ENCODE measurements at places on chromosomes 13 and 19.

GRCh38 chr13:113905942-113906341, 42.1 kb upstream of the GAS6 start:
- DNase-seq: no peak

- no peak for DNase-seq
Measured at GRCh38 chr13:62706048-62706447, 1290.4 kb upstream of the PCDH20 start.

DNA sequence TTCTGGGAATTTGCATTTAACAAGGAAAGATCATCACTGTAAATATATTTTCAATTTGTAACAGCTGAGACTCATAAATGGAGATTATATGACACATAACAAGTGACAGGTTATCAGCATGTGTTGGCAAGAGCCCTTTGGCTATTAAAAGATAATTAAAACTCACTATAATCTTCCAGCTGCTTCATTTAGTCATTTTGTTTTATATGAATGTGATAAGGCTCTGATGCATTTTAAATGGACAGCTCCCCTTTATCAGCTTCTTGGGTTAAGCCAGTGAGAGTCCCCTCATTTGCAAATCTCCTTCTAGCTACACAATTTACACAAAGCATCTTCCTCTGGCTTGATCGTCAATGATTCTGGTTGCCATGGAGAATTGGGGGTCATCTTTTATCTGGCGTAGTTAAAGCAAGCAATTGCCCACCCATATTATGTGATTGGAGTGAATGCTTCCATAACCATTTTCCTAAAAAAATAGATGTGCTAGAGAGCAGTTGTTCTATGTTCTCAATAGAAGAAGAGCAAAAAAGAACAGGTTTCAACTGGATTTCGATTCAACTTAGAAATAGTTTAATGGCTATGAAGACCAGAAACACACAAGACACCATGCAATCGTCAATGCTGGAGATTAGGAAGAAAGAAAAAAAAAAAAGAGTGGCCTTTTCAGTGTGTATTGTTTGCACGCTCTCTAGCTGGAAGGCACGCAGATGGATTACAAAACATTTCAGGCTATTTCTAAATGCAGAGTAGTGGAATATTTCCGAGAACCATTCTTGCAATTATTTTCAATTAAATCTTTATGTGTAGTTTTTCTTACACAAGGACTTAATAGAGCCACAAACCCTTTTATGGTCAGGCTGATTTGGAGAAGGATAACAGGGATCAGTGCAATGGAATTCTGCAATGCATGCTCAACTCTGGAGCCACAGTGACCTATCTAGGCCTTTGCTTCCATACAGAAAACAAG, 27.4 kb downstream of the STARD13 start:
- DNase-seq: no peak

DNA sequence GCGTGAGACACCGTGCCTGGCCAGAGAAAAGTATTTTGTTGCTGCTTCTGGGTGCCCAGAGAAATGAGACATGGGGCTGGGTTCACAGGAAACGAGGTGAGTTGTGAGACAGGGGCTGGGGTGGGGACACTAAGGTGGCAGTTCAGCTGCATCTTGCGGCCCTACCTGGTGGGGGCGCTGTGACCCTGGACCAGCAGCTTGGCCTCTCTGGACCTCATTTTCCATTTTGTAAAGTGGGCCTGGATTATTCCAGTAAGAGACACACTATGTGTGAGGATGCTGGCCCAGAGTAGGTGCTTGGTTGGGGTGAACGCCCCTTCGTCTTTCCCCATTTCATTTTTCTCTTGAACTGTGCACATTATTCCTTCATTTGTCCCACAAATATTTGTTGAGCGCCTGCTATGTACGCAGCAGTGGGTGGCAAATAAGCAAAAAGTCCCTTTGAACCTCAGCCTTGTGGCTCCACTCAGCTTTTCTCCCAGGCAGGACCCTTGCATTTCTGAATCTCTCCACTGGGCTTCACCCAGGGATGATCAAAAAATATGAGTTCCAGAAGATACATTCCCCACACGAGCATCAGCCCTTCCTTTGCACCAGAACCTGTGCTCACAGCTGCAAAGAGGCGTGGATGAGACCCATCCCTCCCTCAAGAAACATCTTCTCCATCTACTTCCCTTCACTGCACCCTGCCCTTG, 26.6 kb upstream of the OR10H1 start:
- no peak for DNase-seq

DNA sequence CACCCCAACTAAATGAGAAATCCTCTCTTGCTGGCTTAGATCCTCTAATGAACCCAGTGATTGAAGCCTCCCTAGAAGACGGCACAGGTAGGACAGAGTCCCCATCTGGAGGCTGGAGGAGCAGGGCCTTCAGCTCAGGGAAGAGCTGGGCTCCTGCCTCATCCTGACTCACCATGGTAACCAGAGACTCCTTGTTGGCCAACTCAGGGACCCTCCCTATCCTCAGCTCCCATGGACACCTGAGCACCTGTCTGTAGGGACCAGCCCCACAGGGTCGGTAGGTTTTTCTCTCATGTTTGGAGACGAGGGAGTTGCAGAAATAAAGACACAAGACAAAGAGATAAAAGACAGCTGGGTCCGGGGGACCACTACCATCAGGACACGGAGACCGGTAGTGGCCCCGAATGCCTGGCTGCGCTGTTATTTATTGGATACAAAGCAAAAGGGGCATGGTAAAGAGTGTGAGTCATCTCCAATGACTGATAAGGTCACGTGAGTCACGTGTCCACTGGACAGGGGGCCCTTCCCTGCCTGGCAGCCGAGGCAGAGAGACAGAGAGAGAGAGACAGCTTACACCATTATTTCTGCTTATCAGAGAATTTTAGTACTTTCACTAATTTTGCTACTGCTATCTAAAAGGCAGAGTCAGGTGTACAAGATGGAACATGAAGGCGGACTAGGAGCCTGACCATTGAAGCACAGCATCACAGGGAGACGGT, 26.6 kb downstream of the SIGLEC7 start:
- no peak for DNase-seq

- no peak for DNase-seq
Measured at GRCh38 chr13:21688056-21688455, 17.2 kb downstream of the FGF9 start.

DNA sequence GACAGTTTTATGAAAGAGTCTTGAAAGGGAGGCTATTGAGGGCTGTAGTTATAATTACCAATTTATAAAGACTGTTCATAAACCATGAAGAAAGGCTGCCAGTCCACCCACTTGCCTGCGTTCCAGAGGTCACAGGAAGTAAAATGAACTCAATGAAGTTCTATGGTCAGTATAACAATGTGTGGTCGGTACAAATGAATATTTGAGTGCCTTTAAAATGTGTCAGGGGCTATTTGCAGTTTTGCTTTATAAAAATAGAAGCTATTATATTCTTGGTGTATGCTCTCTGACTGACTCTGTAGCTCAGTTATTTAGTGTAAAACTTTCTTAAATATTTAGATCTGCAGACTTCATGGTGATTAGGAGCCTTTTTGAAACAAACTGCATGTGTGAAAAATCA, 47.0 kb downstream of the ESD start:
- no peak for DNase-seq

DNA sequence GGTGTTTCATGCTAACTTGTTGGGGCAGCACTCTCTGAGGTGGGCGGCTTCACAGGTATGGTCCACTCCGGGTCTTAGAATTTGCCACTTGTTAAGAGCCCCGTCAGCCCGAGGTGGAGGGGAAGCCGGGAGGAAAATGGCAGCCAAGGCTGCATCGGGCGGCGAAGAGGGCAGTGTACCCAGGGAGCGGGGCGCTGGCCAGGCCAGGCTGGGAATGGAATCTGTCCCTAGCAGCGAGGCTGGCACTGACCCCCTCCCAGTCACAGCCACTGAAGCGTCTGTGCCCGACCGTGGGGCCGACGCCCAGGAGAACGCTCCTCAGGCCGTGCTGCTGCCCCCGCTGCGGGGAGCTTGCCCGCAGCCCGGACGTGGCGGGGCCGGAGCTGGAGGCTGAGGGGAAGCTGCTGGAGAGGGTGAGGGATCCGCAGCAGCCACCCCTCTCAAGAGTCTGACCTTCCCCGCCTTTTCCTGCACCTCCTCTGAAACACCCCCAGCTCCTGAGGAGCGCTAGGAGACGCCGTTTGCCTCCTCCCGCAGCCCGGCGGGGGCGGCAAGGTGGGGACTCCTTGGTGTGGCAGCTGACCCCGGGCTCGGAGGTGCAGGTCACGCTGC, 313.8 kb upstream of the SPRY2 start:
- no peak for DNase-seq

- no peak for DNase-seq
Measured at GRCh38 chr13:42395086-42395821, 123.3 kb downstream of the AKAP11 start.

GRCh38 chr19:16355293-16356043, 30.8 kb downstream of the KLF2 start:
- no peak for DNase-seq

DNA sequence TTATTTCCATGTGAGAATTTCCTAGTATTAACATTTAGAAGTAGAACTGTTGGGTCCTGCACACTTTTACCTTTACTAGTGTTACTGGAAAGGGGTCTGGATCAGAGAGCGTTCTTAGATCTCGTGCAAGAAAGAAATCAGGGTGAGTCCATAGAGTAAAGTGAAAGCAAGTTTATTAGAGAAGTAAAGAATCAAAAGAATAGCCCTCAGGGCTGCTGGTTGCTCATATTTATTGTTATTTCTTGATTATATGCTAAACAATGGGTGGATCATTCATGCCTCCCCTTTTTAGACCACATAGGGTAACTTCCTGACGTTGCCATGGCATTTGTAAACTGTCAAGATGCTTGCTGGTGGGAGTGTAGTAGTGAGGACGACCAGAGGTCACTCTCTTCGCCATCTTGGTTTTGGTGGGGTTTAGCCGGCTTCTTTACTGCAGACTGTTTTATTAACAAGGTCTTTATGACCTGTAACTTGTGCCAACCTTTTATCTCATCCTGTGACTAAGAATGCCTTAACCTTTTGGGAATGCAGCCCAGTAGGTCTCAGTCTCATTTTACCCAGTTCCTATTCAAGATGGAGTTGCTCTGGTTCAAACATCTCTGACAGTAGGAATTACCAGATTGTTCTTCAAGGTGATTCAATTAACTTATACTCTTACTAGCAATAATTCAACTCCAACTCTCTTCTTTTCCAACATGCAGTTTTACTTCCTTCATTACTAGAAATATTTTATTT, 27.4 kb downstream of the NDFIP2 start:
- DNase-seq: no peak

DNA sequence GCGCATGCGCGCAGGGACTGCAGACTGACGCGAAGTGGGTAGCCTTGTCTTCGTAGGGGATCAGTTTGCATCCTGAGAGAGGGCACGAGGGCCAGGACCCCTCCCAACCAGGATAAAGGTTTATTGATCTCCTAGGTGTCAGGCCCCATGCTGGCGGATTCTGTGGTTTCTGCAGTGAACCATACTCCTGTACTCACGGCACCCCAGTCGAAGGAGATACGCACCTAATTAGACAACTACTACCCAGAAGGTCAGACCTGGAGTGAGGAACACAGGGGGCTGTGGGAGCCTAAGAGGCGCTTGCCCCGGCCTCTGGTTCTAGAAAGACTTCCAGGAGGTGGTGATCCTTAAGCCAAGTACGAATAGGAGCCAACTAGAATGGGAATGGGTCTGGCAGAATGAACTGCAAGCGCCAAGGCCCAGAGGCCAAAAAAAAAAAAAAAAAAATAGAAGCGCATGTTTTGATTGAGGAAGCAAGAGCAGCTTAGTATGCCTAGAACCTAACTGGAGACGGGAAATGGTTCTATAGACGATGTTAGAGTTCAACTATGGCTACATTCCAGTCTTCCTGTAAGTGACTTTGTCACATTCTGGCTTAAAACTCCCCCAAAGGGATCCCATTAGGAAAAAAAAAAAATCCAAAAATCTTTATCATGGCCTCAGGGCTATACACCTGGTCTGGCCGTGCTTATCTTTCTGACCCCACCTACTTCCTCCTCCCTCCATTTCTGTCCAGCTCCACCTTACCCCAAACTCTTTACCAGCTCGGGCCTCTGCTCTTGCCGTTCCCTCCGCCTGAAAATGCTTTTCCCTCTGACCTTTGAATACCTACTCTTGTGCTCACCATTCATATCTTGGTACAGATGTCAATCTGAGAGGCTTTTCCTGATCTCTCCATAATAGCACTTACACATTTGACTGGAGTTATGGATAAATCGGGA, 902 bp upstream of the ZNF428 start:
- peak; percentile 77 for DNase-seq

- no peak for DNase-seq
Measured at GRCh38 chr19:35860818-35861639, 4.3 kb downstream of the KIRREL2 start.

DNA sequence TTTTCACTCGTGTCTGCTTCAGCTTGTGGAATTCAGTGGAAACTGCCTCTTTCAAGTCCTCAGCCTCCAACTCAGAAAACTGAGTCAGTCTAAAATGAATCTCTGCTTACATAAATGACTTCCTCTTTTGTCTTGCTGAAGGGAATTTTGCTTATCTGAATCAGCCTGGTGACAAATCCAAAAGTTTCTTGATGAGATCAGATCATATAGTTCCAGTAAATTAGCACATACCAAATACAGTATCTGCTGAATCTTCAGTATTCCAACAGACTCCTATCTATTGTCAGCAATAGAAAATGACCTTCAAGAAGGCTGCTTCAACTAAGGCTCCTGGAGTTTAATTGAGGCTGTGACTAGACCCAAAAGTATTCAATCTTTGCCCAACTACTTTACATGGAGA, 290.0 kb downstream of the MZT1 start:
- DNase-seq: no peak

DNA sequence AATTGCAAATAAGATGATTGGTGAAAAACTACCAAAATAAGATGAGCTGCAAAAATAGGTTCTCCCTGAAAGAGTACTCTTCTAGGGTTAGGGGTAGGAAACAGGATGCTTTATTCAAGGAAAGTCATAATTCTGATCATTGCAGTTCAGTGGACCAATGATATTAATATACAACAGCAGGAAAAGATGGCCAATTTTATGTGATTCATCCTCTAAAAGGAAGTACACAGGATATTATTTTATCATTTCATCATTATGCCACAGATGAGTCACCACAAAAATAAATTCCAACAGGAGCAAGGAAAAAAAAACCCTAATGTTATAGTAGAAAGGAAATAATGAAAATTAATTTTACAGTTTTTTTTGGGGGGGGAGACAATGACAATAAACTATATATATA, 205.0 kb downstream of the NALCN start:
- no peak for DNase-seq

- no peak for DNase-seq
Measured at GRCh38 chr13:47678201-47678968, 322.7 kb downstream of the SUCLA2 start.

- DNase-seq: no peak
Measured at GRCh38 chr19:44476559-44477408, 23.5 kb downstream of the ZNF180 start.

GRCh38 chr13:53041968-53042516, 13.4 kb downstream of the OLFM4 start:
- no peak for DNase-seq

- DNase-seq: no peak
Measured at GRCh38 chr13:104389691-104390090, 1323.5 kb upstream of the SLC10A2 start.

Data from stimulated activated CD8-positive, alpha-beta memory T cell treated with anti-CD3 and anti-CD28 coated beads, Interleukin-2, amount 100 ng/mL, for 1 hour (primary cell).